ENCODE measurements at places on chromosomes 16 and 17.

- DNase-seq = no peak
These were observed 1.8 kb downstream of the CACNG3 start for GRCh38 chr16:24257958-24258357.

- no peak for DNase-seq
These were observed 478.8 kb downstream of the NPIPA7 start for GRCh38 chr16:16857603-16858283.

DNA sequence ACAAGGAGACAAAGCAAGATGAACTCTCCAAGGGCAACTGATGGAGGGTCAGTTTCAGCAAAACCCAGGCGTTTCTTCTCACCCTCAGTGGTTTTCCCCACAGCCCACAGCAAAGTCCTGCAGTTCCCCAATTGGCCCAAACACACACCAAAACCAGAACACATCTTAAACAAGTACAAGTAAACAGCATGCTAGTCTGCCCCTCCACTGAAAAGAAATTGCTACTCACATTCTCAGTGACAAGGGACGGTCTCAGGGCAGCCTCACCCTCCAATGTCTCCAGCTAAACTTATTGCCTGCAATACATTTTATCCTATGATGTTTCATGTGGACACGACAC, 300.6 kb upstream of the IRX3 start:
- DNase-seq = no peak

DNA sequence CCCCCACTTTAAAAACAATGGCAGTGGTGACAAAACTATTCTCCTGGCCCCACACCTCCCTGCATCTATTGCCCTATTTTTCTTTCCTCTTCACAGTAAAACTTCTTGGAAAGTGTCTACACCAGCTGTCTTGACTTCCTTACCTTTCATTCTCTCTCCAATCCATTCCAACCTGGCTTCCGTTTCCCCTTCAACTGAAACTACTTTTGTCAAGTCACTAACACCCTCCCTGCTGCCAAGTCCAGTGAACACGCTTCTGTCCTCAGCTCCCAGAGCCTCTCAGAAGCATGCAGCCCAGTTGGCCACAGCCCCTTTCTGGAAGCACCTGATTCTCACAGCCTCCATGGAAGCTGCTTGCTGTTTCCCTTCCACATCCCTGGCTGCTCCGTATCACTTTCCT, 4.0 kb upstream of the SCN4A start:
- DNase-seq = no peak

DNA sequence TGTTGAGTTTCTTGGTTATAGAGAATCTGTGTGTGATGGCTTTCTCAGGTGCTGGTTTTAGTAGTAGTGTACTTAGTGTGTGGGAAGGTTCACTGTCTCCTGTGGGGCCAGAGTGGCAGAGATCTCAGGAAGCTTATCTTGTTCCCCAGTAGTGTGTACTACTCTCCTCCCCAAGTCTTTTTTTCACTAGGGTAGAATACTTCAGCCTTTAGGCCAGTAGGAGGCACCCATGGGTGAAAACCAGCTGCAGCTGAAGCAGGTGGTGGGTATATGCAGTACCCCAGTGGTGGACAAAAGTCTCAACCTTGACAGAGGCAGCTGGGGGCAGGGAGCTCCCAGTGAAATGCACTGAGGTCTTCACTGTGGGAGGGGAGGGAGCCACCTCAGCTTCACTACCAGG, 109.9 kb downstream of the PHKB start:
- no peak for DNase-seq

DNA sequence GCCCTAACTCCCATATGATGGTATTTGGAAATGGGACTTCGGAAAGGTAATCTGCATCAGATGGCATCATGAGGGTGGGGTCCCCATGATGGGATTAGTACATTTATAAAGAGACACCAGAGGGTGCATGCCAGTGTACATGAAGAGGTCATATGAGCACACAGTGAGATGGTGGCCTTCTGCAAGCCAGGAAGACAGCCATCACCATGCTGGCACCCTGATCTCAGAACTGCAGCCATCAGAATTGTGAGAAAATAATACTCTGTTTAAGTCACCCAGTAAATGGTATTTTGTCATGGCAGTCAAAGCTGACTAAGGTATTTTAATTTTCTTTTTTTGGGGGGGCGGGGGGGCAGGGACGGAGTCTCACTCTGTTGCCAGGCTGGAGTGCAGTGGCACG, 47.1 kb upstream of the ABCA10 start:
- no peak for DNase-seq

DNA sequence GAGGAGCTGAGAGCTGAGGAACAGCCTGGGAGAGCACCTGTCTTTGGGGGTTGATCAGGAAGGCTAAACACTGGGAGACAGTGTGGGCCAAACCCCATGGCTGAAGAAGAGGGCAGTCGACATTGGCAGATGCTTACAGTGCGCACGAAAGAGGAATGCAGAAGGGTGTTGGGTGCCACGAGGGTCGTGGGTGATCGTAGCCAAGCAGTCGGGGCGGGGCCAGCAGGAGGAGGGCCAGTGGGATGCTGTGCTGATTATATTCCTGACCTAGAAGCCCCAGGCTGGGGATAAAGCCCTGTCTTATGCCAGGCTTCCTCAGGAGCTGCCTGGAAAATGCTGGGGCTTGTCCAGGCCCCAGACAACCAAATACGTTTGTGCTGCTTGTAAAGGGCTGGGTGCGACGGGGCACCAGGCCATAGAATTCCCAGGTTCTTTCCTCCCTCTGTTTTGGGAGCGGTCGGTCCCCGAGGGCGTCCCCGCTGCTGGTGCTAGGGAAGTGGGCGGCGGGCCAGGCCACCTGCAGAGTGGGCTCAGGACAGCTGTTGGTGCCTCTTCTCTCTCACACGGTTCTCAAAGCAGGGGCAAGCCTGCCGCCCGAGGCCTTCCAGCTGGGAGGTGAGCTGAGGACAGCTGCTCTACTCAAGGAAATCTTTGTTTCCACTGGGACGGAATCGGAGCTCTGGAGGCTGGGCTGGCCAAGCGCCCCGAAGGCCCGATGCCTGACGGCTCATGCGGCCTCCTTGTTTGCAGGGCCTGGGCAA, 10.0 kb downstream of the C1QTNF1 start:
- no peak for DNase-seq

GRCh38 chr16:22120440-22120839, 28.1 kb downstream of the VWA3A start:
- no peak for DNase-seq

DNA sequence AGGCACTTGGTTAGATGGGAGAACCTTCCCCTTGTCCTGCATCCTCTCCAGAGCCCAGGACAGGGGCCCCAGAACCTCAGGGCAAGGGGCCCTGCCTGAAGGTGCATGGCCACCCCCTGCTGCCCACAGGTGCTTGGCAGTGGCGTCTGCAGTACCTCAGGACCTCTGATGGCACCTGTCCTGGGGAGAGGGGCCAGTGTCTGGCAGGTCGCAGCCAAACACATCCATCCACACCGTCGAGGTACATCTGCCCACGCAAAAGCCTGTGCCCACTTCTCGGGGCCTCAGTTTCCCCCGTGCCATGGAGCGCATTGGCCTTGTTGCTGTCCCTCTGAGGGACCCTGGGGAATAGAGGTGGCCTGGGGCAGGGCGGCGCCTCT, 9.3 kb downstream of the MAP2K3 start:
- DNase-seq = no peak

GRCh38 chr16:12229759-12230594, 253.4 kb downstream of the SNX29 start:
- no peak for DNase-seq

DNA sequence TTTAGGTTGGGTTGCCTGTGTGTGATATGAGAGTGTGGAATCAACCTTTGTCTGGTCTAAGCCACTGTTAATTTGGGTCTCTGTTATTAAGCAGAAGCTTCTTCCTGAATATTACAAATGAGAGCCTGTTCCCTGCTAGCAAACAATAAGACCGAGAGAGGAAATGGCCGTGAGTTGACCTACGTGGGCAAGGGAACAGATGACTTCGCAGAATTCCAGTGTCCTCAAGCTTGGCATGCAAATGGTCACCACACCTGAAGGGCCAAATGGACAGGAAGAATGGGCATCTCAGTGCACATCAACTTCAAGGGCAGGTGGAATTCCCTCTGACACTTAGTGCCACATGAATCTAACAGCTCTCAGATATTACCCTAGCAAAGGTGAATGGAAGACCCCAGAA, 250.8 kb upstream of the FOXF1 start:
- DNase-seq = no peak

DNA sequence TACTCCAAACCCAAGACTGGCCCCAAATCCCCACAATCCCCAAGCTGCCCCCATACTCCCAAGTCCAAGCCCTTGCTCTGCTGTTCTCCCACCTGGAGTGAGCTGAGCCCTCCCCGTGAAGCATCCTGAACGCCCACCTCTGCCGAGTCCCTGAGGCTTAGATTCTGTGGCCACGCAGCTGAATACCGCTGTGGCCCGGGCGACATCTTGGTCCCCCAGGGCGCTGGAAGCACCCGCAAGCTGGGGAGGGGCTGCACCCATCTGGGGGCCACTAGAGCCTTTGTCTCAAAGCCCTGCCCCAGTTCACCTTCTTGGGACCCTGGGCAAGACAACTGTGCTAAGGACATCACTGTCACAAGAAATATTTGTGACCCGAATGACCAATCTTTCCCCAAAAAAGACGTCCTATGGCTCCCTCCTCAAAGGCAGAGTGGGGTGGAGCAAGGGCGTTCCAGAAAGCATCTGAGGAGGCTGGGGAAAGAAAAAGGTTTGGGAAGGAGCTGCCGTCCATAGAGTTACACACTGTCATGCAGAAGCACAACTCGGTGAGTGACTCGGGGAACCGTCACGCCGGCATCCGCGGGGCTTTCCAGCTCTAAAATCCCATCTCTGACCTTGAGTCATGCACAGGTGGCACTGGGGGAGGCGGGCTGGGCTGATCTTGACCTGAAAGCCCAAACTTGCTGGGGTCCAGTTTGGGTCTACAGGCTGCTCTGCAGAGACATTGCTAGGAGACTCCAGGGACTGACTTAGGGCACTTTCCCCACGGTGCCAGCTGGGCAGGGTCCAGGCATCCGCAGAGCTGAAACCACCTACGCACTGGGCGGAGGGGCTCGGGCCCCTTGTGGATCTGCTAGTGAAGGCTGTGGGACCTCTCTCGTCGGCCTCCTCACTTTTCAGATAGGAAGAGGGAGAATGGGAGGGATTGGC, 6.6 kb downstream of the PTX4 start:
- DNase-seq = no peak

GRCh38 chr16:28063591-28064061, at the start of gene GSG1L:
TSS of gene GSG1L (minus strand) at chr16:28063714. CDS start at chr16:28063424, 290 bp downstream.
- no peak for DNase-seq

DNA sequence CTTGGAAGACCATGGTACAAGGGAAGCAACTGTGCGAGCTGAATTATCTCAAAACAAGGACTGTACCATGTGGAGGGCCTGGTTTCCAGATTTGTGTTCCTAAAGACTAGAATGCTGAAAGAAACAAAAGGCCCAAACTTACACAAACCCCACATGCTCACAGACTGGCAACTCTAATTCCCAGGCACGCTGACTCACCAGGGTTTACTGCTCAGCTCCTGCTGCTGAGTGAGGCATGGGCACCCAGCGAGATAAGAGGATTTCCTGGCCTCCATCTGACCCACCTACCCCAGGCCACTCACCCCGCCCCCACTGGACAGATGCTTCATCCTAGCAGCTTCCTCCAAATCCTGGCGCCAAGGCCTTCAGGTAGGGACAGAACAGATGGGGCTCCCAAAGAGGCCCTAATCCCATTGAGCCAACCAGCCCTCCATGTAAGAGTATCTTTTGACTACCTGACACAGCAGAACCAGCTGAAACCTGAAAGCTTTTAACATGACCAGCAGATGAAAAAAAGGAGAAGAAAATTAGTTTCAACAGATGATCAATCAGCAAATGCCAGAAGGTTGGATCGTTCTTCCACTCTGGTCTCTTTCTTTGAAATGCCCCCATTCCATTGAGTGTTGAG, 33.9 kb downstream of the DCUN1D3 start:
- DNase-seq = no peak

GRCh38 chr17:50429793-50430192, 3.8 kb downstream of the ACSF2 start:
- DNase-seq = no peak

DNA sequence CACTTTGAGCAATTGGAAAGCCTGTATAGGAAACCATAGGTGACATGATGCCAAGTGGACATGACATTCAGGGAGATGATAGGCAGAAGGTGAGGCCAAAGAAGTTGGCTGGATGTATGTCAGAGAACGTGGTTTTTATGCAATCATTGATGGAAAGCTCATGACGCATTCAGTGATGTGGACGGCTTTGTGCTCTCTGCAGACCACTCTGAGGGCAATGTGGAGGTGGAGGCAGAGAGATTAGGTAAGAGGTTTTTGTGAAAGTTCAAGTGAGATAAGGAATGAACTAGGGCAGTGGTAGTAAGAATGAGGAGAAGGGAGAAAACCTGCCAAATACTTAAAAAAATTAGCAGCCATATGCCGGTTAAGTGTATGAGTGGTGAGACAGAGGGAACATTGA, 99.0 kb downstream of the PRKCA start:
- DNase-seq = no peak

DNA sequence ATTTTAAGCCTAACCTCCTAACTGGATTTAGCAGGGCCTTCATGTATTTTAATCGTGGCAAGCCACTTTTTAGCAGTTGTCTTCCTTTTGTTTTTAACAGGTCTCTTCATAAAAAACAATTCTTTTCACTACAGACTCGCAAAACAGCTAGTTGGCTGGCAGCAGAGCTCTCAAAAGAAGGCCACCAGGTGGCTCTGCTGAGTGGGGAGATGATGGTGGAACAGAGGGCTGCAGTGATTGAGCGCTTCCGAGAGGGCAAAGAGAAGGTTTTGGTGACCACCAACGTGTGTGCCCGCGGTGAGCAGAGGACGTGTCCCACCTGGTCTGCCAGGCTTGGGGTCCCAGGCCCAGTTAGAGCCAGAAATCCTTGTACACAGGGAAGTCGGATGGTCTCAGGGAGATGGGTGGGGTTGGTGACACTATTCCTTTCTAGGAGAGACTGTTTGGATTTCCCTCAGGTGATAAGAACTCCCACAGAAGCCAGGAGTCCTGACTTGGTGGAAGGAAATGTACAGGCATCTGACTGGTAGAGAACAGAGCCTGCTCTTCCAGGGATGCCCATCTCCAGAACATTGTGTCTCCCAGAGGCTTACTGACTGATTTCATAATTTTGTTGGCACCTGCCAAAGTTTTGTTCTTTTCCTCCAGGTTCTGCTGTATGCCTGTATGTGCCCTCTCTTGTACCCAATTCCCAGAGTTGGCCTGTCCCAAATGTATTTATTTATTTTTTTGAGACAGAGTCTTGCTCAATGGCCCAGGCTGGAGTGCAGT, 14.9 kb upstream of the DDX19A start:
- DNase-seq = no peak

- no peak for DNase-seq
These were observed 7.3 kb upstream of the METRNL start for GRCh38 chr17:83071966-83072562.

DNA sequence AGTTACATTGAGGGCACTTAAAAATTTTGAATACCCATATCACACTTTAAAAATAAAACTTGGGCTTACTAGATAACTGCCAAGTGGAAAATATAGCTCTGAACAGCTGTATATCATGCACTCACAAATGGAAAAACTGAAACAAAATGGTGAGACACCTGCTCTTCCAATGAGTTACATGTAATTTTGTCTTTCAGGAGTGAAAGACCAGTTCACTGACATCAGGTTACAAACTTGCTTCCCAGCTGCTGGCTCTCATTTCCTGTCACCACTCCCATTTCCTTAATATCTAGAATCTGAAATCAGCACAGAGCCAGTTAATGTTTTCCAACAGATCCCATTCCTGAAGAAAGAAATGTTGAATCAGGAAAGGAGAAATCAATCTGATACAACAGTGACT, 10.8 kb downstream of the CSNK2A2 start:
- no peak for DNase-seq

Measured in activated gamma-delta T cell treated with Interleukin-2 at 50 U/mL for 16 hours (primary cell).